Hepatic stellate cell (primary cell): ENCODE measurements at places on chromosomes 4 and X.

- DNase-seq = no peak
These were observed 56.2 kb downstream of the LRRC66 start for GRCh38 chr4:51963841-51964517.

GRCh38 chrX:101287402-101287801 lies 3.7 kb downstream of the TAF7L start:
- DNase-seq = peak; percentile 35

GRCh38 chrX:10051866-10052480 lies 84.8 kb downstream of the CLDN34 start:
- DNase-seq = no peak

DNA sequence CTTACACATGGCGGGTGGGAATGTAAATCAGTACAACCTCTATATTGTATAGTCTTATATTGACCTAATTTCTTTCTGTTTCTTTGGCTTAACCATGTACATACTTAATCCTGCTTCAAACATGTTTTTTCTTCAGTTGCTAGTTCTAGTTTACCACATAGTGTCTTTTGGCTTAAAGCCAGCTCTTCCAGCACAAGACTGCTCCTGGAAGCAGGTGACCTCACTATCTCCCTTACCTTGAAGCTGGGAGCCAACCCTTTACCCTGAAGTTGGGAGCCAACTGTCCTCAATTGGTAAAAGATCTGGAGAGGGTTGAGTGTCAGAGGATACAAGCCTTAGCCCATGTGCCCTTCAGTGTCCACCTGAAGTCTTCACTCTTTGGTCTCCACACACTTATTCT lies 162.7 kb downstream of the AASDH start:
- no peak for DNase-seq

DNA sequence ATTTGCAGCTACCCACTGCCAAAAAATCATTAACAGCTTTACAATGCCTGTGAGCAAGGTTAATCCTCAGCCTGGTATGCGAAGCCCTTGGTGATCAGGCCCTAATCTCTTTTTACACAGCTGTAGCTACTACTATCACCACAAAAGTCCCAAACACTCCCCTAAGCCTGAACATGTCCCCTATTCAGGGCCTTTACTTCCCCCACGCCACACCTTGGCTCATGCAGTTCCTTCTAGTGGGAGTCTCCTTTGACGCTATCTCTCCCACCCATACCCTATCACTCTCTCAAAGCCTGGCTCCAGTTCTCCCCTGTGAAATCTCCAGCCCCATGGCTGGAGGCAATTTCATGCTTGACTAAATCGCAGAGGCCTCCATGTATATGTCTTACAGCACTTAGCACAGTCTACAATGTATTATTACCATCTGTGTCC lies 90.6 kb upstream of the CBR4 start:
- no peak for DNase-seq

GRCh38 chr4:147163311-147163710 lies 217.6 kb upstream of the TTC29 start:
- no peak for DNase-seq

- no peak for DNase-seq
These were observed 9.9 kb upstream of the PRSS48 start for GRCh38 chr4:151267104-151267503.

GRCh38 chr4:184417802-184418511 lies 56.4 kb downstream of the IRF2 start:
- DNase-seq = peak; percentile 82

- peak; percentile 68 for DNase-seq
These were observed 75.6 kb downstream of the FHIP1A start for GRCh38 chr4:151484396-151485102.
